CD4-positive, alpha-beta T cell (primary cell): ENCODE measurements at places on chromosomes 5 and 9. TPM values are rescaled to one million over a fixed set of nuclear protein-coding genes. Genes with fewer than 3 reads are reported as not detected.

The TLE4 gene
- 125 TPM for total RNA-seq

DNA sequence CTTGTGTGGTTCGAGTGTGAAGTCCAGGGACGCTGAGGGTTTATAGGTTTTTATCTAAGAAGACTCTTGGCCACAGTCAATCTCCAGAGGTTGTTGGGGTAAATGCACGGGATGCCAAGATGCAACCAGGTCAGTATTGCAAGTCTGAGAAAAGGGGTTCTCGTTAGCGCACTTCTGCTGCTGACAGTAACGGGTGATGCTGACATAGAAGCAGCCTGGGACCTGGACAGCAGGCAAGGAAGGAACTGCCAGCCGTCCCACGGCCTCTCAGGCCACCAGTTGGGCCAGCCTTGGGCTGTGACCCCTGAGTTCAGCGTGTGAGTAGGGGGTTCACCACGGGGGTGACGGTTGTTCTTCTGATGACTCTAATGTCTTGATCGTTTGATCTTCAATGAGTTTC, 39.0 kb downstream of the TENT4A start:
- DNase-seq, result no peak

DNA sequence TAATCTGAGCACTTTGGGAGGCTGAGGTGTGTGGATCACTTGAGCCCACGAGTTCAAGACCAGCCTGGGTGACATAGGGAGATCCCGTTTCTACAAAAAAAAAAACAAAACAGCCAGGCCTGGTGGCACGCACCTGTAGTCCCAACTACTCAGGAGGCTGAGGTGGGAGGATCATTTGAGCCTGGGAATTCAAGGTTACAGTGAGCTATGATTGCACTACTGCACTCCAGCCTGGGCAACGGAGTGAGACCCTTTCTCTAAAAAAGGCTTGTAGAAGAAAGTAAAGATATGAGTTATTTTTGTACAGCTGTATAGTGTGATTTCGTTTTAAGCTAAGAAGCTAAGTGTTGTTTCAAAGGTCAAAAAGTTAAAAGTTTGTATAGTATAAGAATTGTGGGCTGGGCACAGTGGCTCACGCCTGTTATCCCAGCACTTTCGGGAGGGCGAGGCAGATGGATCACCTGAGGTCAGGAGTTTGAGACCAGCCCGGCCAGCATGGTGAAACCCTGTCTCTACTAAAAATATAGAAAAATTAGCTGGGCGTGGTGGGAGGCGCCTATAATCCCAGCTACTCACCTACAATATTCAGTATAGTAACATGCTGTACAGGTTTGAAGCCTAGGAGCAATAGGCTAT, 18.8 kb downstream of the UBE2R2 start:
- no peak for DNase-seq

- no peak for DNase-seq
Measured at GRCh38 chr9:124511426-124511840, 4.2 kb upstream of the NR5A1 start.

- DNase-seq, result no peak
Measured at GRCh38 chr5:2165203-2165602, 282.5 kb upstream of the IRX4 start.

GRCh38 chr5:118440496-118440895, 547.9 kb downstream of the DTWD2 start:
- DNase-seq, result no peak

- no peak for DNase-seq
Measured at GRCh38 chr5:65876970-65877369, 49.4 kb upstream of the ERBIN start.

GRCh38 chr5:139960723-139961383, 82.2 kb downstream of the NRG2 start:
- DNase-seq, result no peak

DNA sequence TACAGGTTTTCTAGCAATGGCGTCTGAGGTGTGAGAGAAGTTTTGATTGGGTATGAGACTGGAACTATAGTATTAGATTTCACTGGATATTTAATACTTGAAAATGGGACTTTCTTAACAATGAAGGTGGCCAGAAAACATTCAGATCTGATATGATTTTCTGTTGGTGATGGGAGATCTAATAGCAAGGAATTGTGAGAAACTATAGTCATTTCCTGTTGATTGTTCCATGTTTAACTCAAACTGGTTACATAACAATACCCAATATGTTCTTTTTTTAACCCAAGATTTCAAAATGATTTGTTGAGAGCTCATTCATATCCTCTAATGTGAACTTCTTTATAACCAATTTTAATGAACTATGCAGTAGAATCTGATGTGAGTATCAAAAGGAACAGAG, 793.2 kb upstream of the RGMB start:
- DNase-seq, result no peak

- no peak for DNase-seq
Measured at GRCh38 chr5:137669811-137670210, 66.1 kb downstream of the KLHL3 start.

- DNase-seq, result no peak
Measured at GRCh38 chr5:160555581-160555970, 133.9 kb downstream of the PTTG1 start.

GRCh38 chr5:138458856-138459255, 6.4 kb upstream of the EGR1 start:
- no peak for DNase-seq

DNA sequence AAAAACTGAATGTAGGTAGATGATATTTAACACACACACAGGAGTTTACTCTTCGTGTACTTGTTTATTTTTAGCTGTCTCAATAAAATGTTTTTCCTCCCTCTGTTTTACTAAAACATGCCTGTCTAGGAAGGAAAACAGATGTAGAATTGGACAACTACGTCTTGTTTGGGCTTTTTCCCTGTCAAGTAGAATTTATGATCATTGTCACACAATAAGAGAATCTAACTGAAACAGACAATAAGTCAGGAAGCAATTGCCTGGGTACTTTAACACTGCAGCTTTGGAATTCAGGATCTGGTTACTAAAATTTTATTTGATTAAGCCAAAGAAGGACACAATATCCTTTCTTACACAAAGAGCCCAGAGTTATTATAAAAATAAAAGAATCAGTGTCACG, 164.2 kb downstream of the ZDHHC21 start:
- no peak for DNase-seq

DNA sequence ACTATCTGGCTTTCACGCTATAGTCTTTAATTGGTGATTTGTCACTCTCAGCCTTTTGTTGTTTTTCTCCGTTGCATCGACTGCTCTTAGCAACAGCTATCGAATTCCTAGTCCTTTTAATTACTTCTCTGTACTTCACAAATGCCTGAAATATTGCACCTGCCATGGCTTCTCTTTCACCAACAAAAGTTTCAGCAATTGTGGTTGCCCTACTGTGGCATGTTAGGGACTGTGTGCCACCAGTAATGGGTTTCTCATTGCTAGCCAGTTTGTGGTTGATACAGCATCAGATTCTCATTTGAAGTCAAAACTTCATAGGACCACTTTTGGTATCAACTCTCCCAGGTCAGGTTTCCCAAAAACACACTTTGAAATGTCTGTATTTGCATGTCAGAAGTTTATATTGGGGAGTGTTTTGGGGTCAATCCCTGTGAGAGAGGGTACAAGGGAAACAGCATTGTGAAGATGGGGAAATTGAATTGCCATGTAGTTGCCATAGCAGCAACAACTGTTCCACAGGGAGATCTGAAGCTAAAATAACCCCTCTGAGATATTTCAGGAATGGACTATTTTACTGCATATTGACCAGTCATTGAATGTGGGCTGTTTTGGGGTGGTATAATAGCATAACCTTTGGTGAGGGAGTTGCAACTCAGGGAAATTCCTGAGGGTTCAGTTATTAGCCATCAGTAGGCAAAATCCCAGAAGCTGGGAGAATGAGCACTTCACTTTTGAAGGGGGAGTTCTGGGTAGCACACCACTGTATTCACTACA, 99.2 kb downstream of the WDR70 start:
- no peak for DNase-seq
